ENCODE measurements at places on chromosomes 7 and 10.

DNA sequence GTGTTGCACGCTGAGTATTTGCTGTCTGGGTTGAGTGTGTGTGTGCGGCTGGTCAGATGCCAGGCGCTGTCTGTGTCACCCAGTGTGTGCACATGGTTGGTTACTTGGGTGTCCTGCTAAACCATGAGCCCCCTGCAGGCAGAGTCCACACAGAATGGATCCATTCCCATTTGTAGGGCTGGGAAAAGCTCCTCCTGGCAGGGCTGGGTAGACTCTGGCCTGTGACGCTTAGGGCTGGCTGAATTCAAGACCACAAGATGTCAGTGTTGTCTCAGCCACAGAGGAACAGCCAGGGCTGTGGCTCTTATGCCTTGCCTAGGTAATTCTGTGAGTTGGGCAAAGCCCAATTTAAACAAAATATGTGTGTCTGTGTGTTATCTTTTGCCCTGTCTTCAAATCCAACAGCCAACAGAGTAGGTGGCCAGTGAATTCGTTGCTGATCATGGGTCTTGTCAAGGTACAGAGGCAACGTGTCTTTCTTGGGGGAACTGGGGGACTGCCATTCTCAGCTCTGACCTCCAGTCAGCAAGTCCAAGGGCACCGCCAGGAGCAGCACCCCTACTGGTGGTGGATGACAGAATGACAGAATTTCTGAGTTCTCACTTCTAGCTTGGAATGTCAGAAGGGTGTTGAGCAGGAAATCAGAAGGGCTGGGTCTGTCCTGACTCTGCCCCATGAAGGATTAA, 285.1 kb downstream of the CCSER2 start:
- no peak for DNase-seq

GRCh38 chr10:48522011-48522765, 82.7 kb downstream of the ARHGAP22 start:
- DNase-seq: no peak

GRCh38 chr7:90631502-90631901, 35.4 kb downstream of the CDK14 start:
- DNase-seq: no peak

GRCh38 chr7:15684111-15684800, 2.2 kb downstream of the MEOX2 start:
- DNase-seq: no peak

GRCh38 chr10:113541549-113541927, 11.3 kb upstream of the HABP2 start:
- no peak for DNase-seq

DNA sequence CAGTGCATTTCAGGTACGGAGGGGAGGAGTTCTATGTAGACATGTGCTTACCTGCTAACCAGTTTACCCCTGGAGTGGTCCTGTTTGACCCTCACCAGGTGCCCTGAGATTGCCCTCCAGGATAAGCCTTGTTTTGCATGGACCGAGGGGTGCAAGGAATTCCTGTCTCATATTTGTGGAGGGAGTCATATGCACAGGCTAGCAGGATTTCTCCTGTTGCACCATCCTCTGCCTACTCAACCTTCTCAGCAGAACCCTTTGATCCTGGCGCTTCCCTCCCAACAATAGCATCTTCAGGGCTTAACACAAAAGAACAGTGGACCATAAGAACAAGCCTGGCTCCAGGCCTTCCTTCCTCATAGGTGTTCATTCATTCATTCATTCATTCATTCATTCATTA, 7.2 kb downstream of the TRPV6 start:
- no peak for DNase-seq

- no peak for DNase-seq
Measured at GRCh38 chr10:82551506-82551905, 676.5 kb downstream of the NRG3 start.

DNA sequence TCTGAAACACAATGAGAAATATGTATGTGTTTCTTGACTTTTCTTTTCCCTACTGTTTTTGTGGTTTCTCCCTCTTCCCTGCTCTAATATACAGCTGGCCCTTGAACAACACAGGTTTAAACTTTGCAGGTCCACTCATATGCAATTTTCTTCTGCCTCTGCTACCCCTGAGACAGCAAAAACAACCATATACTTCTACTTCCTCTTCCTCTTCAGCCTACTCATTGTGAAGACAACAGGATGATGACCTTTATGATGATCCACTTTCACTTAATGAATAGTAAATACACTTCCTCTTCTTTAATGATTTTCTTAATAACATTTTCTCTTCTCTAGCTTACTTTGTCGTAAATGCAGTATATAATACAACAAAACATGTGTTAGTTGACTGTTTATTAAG, 35.0 kb upstream of the DGKB start:
- no peak for DNase-seq

DNA sequence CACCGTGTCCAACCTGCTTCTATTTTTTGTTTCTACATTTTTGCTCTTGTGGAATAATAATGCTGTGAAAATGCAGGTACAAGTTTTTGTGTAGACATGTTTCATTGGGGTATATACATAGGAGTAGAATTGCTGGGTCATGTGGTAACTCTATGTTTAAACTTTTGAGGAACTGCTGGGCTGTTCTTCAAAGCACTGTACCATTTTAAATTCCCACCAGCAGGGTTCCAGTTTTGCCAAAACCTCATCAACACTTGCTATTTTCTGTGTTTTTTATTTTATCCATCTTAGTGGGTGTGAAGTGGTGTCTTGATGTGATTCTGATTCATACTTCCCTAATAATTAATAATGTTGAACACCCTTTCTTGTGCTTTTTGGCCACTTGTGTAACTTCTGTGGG, 138.6 kb downstream of the RGS10 start:
- no peak for DNase-seq

- DNase-seq: peak; percentile 69
Measured at GRCh38 chr10:30059209-30060107, at the start of gene JCAD. Gene JCAD, minus strand, starts transcription at chr10:30059586. Its CDS starts 11,774 bp downstream, at chr10:30047812.

- DNase-seq: no peak
Measured at GRCh38 chr10:95742962-95743535, 12.9 kb upstream of the ENTPD1 start.

DNA sequence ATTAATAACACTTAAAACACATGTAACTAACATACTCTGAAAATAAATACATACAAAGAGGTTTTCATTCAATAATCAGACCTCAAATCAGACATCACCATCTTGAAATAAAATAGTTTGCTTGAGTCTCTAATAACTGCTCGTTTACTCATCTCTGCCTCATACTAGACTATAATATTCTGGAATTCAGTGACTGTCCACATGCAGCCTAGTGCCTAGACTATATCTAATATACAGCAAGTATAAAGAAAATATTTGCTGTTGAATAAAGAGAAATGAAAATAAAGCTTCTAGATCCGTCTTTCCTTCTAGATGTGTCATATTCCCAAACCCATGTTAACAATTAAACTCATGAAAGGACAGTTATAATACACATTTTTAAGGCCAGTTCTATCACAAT, 236.3 kb upstream of the LRRN3 start:
- no peak for DNase-seq

DNA sequence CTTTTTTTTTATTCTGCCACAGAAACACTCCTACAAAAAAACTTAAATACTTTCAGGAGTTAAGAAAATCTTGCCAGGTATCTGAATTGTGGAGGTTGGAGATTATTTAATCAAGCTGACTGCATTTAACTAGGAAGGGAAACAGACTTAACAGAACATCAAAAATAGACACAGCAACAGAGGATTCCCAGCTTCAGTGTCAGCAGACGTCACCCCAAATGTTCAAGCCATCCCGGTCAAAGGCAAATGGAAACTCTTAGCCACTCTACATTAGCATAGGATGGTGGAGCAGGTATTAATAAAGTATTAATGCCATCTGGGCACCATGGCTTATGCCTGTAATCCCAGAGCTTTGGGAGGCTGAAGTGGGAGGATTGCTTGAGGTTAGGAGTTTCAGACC, 139.7 kb upstream of the SVIL start:
- no peak for DNase-seq

DNA sequence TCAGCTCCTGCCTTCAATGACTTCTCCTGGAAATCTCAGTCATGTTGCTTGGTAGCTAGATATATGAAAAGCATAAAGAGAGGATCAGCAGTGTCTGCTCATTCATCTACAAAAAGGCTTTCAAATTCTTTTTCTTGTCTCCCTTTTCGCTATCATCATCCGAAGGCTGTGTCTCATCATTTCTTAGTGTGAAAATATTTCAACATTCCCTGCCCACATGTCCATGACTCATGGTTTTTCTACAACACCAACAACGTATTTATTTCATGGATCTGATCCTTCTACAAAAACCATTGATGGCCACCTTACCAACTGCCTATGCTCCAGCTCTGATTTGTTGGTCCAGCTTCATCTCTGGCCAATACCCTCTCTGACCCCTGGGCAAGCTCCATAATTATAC, 472.5 kb upstream of the GHITM start:
- DNase-seq: no peak

DNA sequence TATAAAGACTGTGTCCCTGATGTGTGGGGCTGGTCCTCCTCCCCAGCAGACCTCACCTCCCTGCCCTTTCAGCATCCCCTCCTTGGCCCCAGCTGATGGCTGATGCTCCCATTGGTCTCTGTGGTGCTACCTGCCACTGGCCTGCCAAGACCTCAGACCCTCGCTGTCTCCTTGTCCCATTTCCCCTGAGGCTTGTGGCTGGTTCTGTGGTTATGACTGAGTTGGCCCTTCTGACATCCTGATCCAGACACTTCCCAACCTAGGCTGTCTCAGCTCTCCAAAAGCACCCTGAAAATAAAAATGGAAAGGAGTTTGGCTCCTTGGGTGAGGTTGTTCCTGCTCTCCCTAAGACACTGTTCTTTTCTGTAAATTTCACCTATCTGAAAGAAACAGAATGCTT, 214.2 kb downstream of the RPS24 start:
- no peak for DNase-seq

DNA sequence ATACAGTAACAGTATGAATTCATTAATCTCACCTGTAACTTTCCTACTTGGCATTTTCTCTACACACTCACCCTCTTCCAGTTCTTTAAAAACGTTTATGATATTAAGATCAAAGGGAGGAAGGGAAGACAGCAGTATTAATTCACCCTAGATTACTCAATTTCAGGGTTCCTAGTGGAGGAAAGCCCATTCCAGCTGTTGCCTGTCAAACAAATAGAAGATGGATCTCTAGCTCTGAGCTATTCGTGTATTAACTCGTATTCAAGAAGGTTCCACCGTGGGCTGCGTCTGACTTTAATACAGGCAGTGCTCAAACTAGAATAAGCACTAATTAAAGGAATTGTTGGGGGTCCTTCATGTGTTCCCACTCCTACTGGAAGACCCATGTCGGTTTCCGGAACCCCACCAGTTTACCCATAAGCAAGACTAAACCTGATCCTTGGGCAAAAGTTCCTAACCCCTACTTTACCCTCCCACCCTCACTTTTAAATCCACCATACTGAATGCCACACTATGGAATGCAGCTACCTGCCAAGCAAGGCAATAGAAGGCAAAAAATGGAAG, 2.1 kb downstream of the NANOS1 start:
- no peak for DNase-seq

DNA sequence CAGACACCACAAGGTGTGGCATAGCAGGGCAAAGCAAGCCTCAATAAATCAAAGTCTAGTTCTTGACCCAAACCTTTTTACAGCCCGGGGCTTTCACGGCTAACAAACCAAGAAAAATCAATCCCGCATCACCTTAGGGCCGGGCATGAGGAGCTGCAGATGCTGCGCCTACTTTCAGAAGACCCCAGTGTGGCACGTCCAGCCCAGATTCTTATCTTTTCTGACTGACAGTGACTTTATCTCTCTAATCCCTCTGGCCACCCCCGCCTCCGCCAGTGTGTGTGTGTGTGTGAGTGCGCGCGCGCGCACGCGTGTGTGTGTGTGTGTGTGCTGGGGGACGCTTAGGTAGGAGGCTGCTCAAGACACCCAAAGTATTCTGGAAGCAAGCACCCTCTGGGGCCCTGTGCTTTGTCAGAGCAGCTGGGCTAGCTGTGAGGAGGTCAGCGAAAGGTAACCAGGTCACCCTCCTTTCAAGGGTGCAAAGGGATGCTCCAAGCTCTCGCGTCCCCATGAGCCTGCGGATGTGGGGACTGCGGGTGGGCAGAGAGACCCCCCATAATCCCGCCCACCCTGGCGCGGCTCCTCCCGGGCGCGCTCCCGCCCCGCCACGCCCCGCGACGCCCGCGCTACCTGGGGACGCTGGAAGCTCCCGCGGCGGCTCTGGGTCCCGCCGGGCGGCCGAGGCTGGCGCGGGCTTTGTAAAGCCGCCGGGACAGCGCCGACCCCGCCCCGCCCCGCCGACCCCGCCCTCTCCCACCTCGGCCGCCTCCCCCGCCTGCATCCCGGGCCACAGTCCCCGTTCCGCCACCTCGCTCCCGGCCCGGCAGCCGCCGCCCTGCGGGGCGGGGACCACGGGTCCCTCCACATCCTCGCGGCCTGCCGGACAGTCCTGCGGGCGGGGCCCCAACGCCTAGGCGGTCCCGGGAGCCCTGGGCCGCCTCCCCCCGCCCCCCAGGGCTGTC, 57.1 kb upstream of the RHOBTB1 start:
- DNase-seq: no peak

GRCh38 chr7:91201442-91202113, 62.7 kb upstream of the FZD1 start:
- DNase-seq: no peak

GRCh38 chr7:1312136-1313070, 79.7 kb downstream of the UNCX start:
- no peak for DNase-seq

- no peak for DNase-seq
Measured at GRCh38 chr10:47332946-47333345, 10.7 kb downstream of the GDF2 start.

DNA sequence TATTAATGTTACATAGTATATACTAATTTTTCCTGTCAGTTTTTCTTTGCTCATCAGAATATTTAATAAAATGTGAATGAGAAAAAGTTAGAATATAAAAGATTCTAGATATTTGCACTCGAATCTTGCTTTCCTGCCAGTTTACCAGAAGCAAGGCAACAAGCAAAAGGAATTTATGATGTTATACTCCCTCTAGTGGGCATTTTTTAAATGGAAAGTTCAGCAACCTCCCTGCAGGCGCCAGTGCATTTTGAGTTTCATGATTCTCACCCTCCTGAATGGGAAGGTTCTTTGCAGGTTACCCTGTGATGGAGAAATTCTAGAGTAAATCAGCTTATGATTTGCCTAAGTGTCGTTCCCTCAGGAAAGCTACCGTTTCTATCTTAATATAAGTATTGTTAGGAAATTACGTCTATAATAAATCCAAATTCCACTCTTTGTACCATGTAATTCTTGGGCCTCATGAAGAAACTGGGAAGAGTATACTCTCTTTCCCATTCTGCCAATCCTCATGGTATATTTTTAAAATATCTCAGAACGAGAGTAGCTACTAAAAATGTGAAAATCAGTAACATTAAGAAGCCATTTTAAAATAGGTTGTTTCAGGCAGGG, 350.0 kb downstream of the CRPPA start:
- DNase-seq: no peak

All from CD4-positive, alpha-beta T cell treated with Interleukin-17A for 4 hours (primary cell).